ENCODE measurements at places on chromosomes 13 and 19. TPM values are rescaled to one million over a fixed set of nuclear protein-coding genes. Genes with fewer than 3 reads are reported as not detected.

DNA sequence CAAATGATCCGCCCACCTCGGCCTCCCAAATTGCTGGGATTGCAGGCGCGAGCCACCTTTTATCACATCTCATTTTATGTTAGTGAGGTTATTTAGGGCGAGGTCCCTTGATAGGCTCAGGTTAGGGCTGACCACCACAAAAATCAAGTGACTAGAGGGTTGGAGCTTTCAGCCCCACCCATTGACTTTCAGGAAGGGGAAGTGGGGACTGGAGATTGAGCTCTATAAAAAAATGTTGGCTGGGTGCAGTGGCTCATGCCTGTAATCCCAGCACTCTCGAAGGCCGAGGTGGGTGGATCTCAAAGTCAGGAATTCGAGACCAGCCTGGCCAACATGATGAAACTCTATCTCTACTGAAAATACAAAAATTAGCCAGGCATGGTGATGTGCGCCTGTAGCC is 20.1 kb downstream of the FPR3 start:
- H3K4me1 ChIP-seq, result no peaks in the 10 kb centered on the region
- no peak overlapping the region for H3K4me3 ChIP-seq
- no peak for DNase-seq

- H3K27me3 ChIP-seq, result peaks cover 14% of the 10 kb centered on the region
- no peak overlapping the region for H3K27ac ChIP-seq
- no peak overlapping the region for H3K4me3 ChIP-seq
- DNase-seq, result no peak
- H3K4me1 ChIP-seq, result peaks cover 7% of the 10 kb centered on the region
- no peaks in the 10 kb centered on the region for H3K36me3 ChIP-seq
Measured at GRCh38 chr13:112892426-112893206, 76.4 kb upstream of the MCF2L start.

GRCh38 chr13:40910324-40911050 is 108.6 kb downstream of the ELF1 start:
- no peaks in the 10 kb centered on the region for H3K27me3 ChIP-seq
- H3K36me3 ChIP-seq, result peaks cover 6% of the 10 kb centered on the region
- H3K4me3 ChIP-seq, result no peak overlapping the region
- H3K27ac ChIP-seq, result no peak overlapping the region
- peaks cover 12% of the 10 kb centered on the region for H3K4me1 ChIP-seq
- DNase-seq, result no peak

DNA sequence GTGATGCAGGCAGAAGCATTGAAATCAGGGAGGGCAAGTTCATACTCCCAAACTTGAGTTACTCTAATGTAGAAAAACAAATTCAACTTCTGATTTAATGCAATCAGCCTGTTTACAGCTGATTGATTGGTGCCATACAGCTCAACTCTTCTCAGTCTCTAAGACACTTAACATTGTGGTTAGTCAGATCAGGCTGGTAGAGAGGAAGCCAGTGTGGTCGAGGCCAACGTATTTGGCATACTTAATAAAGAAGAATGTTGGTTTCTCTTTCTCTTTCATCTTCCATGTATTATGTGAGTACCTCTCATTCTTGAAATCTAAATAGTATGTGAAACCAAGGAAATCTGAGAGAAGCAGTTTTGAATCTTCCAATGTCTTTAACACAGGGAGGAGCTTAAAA is 255.0 kb upstream of the SLITRK1 start:
- H3K27ac ChIP-seq, result peak overlapping the region; percentile 37
- peaks cover 19% of the 10 kb centered on the region for H3K4me1 ChIP-seq
- H3K4me3 ChIP-seq, result peak overlapping the region; percentile 60
- H3K36me3 ChIP-seq, result no peaks in the 10 kb centered on the region
- DNase-seq, result peak; percentile 56
- H3K27me3 ChIP-seq, result no peaks in the 10 kb centered on the region

- H3K36me3 ChIP-seq, result peaks cover 5% of the 10 kb centered on the region
- no peaks in the 10 kb centered on the region for H3K27me3 ChIP-seq
- no peaks in the 10 kb centered on the region for H3K4me1 ChIP-seq
- no peak overlapping the region for H3K4me3 ChIP-seq
Measured at GRCh38 chr13:32126756-32127155, 95.2 kb downstream of the FRY start.

DNA sequence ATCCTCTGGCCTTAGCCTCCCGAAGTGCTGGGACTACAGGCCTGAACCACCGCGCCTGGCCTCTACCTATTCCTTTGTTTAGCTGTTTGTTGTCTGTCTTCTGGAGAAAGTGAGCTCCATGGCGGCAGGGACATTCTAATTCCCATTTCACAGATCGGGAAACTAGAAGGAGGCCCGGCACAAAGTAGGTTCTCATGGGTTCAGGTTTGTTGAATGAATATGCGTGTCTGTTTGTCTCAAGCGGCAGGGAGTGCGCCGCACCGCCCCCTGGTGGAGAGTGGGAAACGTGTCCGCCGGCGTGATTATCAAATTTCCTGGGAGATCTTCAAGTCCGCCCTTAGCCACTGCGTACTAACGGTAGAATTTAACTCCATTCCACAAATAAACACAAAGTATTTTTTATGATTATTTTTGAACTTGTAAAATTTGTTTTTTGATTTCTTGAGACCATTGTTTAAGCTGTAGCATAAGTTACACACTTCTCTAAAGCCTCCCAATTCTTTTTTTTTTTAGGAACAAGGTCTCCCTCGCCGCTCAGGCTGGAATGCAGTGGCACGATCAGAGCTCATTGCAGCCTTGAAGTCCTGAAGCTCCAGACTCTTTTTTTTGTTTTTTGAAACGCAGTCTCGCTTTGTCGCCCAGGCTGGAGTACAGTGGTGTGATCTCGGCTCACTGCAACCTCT is 8.9 kb upstream of the CCDC9 start:
- peak; percentile 69 for DNase-seq
- H3K4me3 ChIP-seq, result no peak overlapping the region
- peaks cover 2% of the 10 kb centered on the region for H3K27me3 ChIP-seq
- no peaks in the 10 kb centered on the region for H3K36me3 ChIP-seq

DNA sequence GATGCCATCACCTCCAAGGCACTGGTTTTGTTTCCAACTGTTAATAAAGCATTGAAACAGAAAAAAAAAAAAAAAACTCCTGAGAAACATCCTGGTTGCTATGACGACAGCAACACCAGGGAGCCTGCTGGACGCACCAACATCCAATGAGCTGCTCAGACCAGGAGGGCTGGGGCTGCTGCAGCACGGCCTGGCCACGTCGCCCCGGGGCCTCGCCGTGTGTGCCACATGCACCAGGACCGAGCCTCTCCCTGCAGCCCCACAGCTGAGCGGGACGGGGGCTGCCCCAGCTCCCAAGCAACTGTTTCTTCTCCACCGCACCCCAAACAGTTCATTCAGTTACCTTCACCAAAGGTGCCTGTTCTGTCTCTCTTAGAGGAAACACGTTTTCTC is 54.5 kb downstream of the RASA3 start:
- H3K27ac ChIP-seq, result no peak overlapping the region
- H3K36me3 ChIP-seq, result peaks cover 19% of the 10 kb centered on the region
- H3K4me1 ChIP-seq, result peaks cover 5% of the 10 kb centered on the region
- DNase-seq, result no peak
- no peak overlapping the region for H3K4me3 ChIP-seq
- no peaks in the 10 kb centered on the region for H3K27me3 ChIP-seq

DNA sequence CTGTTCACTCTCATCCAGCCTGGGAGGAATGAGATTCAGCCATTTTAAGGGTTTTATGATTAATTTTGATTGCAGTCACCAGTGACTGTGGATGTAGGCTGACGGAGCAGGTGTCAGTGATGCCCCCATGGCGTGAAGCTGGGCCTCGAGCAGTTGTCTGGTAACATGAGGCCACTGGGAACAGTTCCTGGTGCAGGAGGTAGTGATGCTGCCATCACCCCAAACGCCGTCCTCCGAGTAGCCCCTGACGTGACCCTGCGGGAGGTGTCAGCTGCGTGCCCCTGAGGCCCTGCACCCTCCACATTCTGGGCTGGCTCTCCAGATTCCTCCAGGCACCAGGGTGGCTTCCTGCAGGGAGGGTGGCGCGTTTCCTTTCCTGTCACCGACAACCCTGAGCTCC is 277.2 kb downstream of the TEX29 start:
- H3K27ac ChIP-seq, result no peak overlapping the region
- DNase-seq, result no peak
- H3K4me1 ChIP-seq, result no peaks in the 10 kb centered on the region
- H3K36me3 ChIP-seq, result no peaks in the 10 kb centered on the region

- no peaks in the 10 kb centered on the region for H3K36me3 ChIP-seq
- H3K4me1 ChIP-seq, result no peaks in the 10 kb centered on the region
- no peak overlapping the region for H3K4me3 ChIP-seq
- no peak overlapping the region for H3K27ac ChIP-seq
- DNase-seq, result no peak
Measured at GRCh38 chr19:10205636-10206035, 10.9 kb upstream of the DNMT1 start.

DNA sequence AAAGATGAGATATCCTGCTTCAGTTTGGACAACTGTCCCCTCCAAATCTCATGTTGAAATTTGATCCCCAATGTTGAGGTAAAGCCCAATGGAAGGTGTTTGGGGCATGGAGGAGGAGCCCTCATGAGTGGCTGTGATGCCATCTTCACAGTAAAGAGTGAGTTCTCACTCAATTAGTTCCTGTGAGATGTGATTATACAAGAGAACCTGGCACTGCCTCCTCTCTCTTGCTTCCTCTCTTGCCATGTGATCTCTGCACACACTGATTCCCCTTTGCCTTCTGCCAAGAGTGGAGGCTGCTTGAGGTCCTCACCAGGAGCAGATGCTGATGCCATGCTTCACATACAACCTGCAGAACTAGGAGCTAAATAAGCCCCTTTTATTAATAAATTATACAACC is 86.9 kb downstream of the HSPH1 start:
- H3K27ac ChIP-seq, result peak overlapping the region; percentile 18
- H3K4me1 ChIP-seq, result peaks cover 12% of the 10 kb centered on the region
- H3K36me3 ChIP-seq, result peaks cover 4% of the 10 kb centered on the region
- no peaks in the 10 kb centered on the region for H3K27me3 ChIP-seq
- DNase-seq, result no peak
- no peak overlapping the region for H3K4me3 ChIP-seq

DNA sequence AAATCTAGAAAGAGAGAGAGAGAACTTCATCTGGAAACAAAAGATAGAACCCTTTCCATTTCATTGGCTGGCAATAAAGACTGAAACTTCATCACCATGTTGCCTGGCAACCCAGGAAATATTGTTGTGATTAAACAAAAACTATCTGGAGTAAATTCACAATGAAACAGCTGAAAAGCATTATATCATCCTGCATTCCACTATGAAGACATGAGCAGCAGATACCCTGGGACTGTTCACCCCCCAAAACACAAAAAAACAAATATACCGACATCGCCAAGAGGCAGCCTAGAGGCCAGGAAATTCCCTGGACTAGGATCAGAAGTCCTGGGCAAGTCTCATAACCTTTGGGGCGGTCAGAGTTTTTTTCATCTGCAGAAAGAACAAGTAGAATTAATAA is 158.3 kb downstream of the FOXO1 start:
- no peak overlapping the region for H3K27ac ChIP-seq
- no peak overlapping the region for H3K4me3 ChIP-seq
- no peaks in the 10 kb centered on the region for H3K27me3 ChIP-seq
- no peaks in the 10 kb centered on the region for H3K36me3 ChIP-seq

DNA sequence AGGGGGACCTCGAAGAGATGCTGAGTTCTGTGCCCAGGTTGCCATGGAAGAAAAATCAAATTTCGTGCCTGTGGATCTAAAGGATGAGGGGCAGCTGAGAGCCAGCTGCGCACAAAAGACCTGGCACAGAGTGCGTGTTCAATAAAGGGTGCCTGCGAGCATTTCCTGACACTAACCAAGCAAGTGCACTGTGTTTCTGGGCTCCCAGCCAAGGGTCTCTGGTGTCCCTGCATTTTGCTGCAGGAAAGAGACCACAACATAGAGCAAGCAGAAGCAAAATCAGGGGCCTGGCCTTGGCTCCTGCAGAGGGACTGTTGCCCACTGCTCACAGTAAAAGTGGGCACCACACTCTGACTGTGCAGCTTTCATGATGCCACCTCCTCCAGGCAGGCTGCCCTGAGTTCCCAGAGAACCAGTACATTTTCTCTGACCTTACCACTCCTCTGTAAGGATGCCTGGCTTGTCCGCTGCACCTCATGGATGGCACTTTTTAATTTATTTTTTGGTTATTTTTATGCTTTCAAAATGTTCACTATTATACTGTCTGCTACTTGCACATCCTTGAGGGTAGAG is 70.8 kb upstream of the GPR12 start:
- no peaks in the 10 kb centered on the region for H3K36me3 ChIP-seq
- DNase-seq, result no peak
- no peak overlapping the region for H3K4me3 ChIP-seq

GRCh38 chr19:18399008-18399407 is 1.6 kb upstream of the LRRC25 start:
- H3K4me3 ChIP-seq, result no peak overlapping the region
- H3K4me1 ChIP-seq, result peaks cover 13% of the 10 kb centered on the region
- no peak overlapping the region for H3K27ac ChIP-seq
- H3K27me3 ChIP-seq, result peaks cover 3% of the 10 kb centered on the region
- no peak for DNase-seq

- no peaks in the 10 kb centered on the region for H3K27me3 ChIP-seq
- H3K36me3 ChIP-seq, result peaks cover 25% of the 10 kb centered on the region
- no peak for DNase-seq
- H3K27ac ChIP-seq, result no peak overlapping the region
Measured at GRCh38 chr19:1360818-1361461, 22.8 kb upstream of the NDUFS7 start.

GRCh38 chr19:13104360-13104847 is 1.7 kb upstream of the LYL1 start:
- no peaks in the 10 kb centered on the region for H3K27me3 ChIP-seq
- peak; percentile 62 for DNase-seq
- peak overlapping the region; percentile 93 for H3K4me3 ChIP-seq
- peaks cover 12% of the 10 kb centered on the region for H3K36me3 ChIP-seq

- peaks cover 22% of the 10 kb centered on the region for H3K27me3 ChIP-seq
- no peak overlapping the region for H3K27ac ChIP-seq
- no peak for DNase-seq
- no peak overlapping the region for H3K4me3 ChIP-seq
Measured at GRCh38 chr19:33841685-33842084, 45.0 kb downstream of the KCTD15 start.

DNA sequence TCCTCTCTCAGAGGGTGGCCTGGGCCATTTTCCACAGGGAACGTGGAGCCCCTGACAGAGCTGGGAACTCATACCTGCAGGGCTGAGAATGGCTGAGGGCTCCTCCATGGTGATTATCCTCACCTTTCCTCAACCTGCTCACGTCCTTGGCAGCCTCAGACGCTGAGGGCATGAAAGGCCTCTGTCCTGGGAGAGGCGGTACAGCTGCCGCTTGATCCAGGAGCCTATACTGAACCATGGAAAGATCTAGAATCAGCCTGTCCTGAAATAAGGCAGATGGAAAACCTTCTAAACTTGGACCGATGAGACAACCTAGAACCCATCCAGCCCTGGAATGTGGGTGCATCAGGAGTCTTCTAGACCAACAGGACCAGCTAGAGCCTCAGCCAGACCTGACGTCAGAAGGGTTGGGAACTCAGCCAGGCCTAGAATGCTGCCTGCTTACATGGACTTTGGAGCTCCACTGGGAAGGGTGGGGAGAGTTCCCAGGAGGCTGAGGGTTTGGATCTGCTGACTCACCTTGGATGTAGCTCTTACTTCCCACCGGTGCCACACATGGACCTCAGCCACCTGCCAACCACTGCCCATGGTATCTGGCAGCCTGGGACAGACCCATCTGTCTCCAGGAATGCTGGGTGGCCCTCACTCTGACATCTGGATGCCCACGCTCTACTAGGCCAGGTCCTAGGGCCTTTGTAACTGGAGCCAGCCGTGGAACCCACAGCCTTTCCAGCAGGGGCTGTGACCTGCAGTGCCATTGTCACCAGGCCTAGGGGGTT is 7.5 kb downstream of the KCTD15 start:
- H3K4me1 ChIP-seq, result peaks cover 7% of the 10 kb centered on the region
- no peak overlapping the region for H3K4me3 ChIP-seq

The TSSK6 gene
- 3.0 TPM for total RNA-seq

The RYR1 gene
- total RNA-seq, result 3.8 TPM

The CGB2 gene
- total RNA-seq, result not detected

The MLLT1 gene
- 77.4 TPM for total RNA-seq

The GNG7 gene
- 0.13 TPM for total RNA-seq

The ZSCAN5A gene
- total RNA-seq, result 7.5 TPM

The FCER2 gene
- total RNA-seq, result not detected

The PTGIR gene
- total RNA-seq, result 217 TPM

Data from activated T-helper 1 cell treated with anti-CD3 and anti-CD28 coated beads, Interleukin-12 subunit alpha, Interleukin-12 subunit beta, Interleukin-2, Interleukin-4 antibody, amounts not matched to agents 30 ng/mL and 10 ng/mL and 1 ng/mL, durations not matched to agents 14 hours and 24 hours and 36 hours (primary cell).